CD4-positive, alpha-beta T cell treated with Interleukin-15 for 1 hour (primary cell): ENCODE measurements at places on chromosomes 16 and 17.

DNA sequence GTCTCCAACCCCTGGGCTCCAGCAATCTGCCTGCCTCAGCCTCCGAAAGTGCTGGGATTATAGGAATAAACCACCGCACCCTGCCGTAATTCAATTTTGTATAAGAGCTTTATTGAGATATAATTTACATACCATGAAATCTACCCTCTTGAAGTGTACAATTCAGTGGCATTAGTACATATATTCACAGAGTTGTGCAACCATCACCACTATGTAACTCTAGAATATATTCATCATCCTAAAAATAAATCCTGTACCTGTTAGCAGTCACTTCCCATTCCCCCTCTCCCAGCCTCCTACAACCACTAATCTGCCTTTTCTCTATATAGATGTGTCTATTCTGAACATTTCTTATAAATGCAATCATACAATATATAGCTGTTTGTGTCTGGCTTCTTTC, 26.1 kb downstream of the TOM1L2 start:
- DNase-seq = no peak

DNA sequence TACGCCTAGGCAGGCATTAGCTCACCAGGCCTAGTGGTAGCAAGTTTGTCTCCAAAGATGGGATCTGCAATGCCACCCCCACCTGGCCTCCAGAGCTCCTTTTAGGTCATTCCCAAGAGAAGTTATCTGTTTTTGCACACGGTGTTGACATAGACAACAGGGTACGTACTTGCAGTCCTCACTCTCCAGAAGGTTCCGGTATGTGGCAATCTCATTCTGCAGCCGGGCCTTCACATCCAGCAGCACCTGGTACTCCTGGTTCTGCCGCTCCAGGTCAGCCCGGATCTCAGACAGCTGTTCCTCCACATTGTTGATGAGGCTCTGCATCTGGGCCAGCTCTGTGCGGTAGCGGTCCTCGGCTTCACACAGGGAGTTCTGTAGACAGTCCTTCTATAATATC, 9.8 kb upstream of the KRT31 start:
- no peak for DNase-seq

DNA sequence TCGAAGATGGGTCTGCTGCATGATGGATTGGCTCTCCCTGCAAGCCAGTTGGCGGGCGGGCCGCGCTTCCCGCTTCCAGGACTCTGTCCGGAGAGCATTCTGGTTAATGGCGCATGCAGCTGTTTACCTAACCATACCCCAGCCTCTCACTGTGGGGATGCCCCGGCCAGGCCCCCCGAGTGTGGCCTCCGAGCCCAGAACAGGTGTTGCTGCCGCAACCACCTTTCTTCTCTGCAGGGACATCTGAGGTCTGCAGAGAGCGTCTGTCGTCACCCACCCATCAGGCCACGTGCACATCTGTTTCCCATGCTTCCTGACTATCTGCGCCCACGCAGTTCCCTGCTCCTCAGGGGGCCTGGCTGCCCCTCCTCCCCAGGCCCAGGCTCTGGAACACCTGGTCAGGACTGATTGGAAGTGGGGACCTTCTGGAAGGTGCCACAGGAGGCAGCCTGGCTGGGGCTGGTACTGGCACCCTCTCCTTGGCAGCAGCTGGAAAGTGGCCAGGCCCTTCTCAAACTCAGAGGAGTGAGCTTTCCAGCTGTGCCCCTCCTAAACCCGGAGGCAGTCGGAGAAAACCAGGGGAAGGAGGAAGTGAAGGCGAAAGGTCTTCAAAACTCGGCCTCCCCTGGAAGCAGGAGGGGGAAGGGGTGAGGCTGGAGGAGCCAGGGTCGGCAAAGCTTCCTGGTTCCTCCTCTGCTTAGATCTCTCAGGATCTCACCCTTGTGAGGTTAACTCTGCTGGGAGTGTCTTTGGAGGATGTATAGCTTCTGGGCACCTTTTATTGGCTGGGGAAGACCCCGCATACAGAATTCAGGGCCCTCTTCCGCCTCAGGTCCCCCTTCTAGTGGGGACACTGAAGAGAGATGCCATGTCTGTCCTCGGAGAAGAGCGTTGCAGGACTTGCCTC, 64.5 kb upstream of the CIBAR2 start:
- no peak for DNase-seq

DNA sequence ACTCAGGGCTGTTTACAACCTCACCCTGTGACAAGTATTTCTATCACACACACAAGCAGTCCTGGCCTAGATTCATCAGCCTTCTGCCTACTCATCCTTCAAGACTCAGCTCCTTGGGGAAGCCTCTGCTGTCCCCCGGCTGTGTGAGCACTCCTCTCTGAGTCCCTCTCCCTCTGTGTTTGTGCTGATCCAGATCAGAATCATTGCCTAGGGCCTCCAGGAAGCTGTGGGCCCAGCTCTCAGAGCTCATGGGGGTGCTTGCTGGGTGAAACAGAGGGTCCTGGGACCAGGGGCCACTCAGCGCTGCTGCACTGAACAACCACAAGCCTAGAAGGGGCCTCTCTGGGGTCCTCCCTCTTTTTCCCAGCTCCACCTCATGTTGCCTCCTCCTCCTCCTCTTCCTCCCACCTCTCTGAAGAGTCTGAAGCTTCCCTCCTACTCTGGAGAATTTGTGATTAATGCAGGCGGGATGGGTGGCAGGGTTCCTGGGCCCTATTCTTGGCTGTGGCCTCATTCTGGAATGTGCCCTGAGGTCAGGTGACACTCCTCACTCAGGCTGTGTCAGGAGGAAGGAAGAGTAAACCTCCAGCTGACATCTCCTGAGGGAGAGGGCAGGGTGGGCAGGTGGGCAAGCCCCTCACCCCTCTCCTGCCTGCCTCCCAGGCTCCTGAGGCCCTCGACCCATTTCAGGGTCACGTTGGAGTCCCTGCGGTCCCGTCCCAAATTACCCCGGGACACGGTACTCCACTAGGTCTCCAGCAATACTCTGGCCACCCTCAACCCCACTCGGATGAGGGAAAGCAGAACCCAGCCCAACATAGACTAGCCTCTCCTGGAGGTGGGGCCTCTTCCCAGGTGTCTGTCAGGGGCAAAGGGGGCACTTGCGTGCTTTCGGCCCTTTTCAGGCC, 10.1 kb downstream of the WFIKKN2 start:
- no peak for DNase-seq

- DNase-seq = no peak
These were observed 7.2 kb upstream of the PPM1D start for GRCh38 chr17:60592750-60593149.

DNA sequence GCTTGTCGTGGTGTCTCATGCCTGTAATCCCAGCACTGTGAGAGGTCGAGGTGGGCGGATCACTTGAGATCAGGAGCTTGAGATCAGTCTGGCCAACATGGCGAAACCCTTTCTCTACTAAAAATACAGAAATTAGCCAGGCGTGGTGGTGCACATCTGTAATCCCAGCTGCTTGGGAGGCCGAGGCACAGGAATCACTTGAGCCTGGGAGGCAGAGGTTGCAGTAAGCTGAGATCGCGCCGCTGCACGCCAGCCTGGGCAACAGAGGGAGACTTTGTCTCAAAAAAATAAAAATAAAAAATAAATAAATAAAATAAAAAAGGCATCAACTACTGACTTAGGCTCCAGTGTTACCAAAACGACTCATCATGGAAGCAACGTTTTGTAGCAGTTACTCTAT, 115.5 kb downstream of the PLCG2 start:
- DNase-seq = no peak

DNA sequence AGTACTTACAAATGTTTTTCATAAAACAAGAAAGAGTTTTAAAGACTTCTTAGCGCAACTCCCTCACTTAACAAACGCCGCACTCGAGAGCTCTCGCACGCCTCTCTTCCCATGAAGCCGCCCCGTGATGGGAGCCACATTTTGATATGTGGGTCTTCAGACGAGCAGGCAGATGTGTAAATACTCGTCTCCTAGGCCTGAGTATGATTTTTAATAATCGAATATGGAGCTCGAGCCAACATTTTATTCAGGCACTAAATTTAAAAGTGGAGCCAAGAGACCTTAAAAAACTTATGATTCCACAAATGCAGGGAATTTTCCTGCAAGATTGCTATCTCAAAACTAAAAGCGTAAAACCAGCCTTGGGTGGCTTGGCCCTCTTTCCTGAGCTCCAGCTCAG, 55.4 kb downstream of the IRX6 start:
- DNase-seq = no peak

- no peak for DNase-seq
These were observed 6.5 kb downstream of the CACNA1H start for GRCh38 chr16:1159325-1159972.

GRCh38 chr17:7312432-7313087, 2.6 kb downstream of the GPS2 start:
- no peak for DNase-seq

DNA sequence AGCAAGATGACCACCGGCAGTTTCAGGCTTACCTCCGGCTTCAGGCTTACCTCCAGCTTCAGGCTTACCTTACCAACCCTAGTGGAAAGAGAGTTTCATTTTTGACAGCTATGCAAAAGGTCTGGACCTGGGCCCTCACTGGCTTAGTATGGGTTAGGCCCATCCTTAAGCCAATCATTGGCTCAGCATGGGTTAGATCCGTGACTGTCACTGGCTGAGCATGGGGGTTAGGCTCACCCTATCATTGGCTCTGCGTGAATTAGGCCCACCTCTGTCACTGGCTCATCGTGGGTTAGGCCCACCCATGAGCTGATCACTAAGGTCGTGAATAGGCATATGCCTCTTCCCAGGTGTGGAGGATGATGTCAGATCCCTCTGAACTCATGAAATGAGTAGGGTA, 8.1 kb downstream of the NDE1 start:
- DNase-seq = no peak

DNA sequence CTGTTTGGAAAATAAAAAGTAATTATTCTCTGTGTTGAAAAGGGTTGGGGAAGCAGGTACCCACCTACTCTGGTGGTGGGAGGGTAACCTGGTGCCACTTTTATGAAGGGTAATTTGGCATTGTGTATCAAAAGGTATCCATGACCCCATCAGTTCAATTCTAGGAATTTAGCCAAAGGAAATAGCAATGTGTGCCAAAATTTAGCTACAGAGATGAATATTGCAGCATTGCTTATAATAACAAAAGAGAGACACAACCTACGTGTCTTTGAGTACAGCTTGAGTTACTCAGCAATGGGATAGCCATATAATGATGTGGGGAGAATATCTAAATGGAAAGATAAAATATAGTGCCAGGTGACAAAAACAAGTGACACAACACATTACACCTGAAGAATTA, 170.7 kb downstream of the NTN1 start:
- DNase-seq = no peak

DNA sequence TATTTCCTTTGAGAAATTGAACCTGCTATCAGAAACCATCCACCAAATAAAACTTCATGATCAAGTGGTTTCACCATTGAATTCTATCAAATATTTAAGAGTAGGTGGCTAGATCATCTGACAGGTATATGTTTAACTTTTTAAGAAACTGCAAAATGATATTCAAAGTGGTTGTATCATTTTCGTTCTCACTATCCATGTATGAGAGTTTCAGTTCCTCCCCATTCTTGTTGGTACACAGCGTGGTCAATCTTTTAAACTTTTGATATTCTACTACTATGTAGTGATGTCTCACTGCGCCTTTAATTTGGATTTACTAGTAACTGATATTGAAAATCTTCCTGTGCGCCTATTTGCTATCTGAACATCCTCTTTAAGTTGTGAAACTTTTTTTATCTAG, 163.7 kb downstream of the CYB561 start:
- no peak for DNase-seq

DNA sequence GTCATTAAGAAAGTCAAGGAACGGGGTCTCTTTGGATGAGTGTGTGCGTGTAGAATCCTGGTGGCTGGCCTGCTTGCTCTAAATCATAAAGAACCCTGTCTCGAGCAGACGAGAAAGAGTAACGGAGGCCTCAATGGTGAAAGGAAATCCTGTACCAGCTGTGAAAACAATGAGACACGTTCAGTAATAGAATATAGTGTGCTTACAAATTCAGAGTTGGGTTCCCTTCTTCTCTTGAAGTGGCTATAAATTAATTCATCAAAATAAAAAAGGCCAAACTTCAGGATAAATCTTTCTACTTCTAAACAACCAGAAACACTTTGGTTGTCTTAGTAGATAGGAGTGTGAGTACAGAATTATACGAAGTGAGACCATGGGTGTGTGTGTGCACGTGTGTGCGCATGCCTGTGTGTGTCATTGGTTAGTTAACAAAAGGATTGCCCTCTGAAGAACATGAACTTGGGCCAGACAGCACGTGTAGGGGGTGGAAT, 48.5 kb downstream of the WWOX start:
- DNase-seq = no peak

GRCh38 chr17:62882284-62882683, 74.2 kb upstream of the MARCHF10 start:
- DNase-seq = peak; percentile 51

DNA sequence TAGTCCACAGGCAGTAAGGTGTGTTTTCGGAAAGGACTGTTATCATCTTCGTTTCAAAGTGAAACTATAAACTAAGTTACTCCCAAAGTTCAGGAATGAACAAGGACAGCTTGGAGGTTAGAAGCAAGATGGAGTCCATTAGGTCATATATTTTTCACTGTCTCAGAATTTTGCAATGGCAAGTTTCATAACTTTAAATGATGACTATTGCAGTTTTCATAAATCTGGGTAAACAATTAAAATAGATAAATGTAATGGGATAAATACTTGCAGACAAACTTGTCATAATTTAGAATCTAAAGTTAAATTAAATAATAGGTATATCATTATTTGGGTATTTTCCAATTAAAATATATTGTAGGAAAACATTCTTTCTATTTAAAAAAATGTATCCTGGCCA, 14.7 kb upstream of the TRIM25 start:
- no peak for DNase-seq

DNA sequence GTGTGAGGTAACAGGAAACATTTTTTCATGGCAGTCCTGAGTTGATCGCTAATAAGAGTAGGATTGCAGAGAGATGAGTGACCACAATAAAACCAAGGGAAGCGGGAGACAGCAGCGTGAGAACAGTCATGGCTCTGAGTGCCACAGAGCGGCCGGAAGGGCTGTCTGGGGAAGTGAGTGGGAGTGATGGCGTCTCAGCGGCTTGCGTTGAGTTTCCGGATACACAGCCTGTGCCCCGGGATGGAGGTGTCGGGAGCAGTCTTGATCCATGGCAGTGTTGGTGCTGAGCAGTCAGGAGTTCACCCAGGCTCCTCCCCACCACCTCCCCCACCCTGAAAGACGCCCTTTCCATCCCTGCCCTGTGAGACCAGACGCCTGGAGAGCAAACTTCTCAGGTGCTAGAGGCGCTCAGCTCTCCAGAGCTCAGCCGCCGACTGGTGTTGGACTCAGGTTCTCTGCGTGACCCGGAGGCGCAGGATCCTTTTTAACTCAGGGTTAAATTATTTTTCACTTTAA, 59.8 kb downstream of the BANP start:
- no peak for DNase-seq

DNA sequence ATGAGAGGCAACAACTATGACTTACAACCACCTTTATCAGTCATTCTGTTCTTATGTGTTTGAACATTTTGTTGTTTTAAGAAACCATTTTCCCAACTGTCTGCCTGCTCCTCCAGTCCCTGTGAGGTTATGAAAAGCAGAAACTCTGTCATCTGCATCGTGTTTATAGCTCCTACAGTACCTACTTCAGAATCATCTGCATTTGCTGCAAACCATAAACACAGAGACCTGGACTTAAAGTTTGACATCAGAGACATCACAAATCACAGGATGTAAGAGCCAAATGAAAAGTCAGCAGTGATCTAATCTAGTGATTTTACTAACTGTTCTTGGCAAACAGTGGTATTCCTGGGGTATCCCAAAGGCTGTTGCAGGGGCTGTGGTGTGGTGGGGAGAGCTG, 55.2 kb downstream of the CDH11 start:
- no peak for DNase-seq

GRCh38 chr16:12098429-12099310, 122.1 kb downstream of the SNX29 start:
- no peak for DNase-seq
